ENCODE measurements at places on chromosomes 3 and 15.

DNA sequence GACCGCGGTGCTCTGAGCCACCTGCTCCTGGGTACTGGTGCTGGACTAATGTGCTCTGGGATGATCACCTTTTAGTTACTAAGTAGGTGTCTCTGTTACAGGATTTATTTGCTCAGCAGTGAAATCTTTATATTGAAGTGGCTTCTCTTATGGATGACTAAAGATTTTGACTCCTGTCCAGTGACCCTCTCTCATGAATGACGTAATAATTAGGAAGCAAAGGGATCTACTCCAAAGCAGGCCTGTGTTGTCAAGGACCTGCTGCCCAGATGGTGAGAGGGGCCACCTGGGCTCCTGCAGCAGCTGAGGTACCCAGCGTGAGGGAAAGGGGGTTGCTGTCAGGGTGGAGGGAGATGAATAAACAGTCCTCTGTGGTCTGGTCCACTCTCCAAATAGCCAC, 263.6 kb downstream of the GABRG3 start:
- DNase-seq = no peak

DNA sequence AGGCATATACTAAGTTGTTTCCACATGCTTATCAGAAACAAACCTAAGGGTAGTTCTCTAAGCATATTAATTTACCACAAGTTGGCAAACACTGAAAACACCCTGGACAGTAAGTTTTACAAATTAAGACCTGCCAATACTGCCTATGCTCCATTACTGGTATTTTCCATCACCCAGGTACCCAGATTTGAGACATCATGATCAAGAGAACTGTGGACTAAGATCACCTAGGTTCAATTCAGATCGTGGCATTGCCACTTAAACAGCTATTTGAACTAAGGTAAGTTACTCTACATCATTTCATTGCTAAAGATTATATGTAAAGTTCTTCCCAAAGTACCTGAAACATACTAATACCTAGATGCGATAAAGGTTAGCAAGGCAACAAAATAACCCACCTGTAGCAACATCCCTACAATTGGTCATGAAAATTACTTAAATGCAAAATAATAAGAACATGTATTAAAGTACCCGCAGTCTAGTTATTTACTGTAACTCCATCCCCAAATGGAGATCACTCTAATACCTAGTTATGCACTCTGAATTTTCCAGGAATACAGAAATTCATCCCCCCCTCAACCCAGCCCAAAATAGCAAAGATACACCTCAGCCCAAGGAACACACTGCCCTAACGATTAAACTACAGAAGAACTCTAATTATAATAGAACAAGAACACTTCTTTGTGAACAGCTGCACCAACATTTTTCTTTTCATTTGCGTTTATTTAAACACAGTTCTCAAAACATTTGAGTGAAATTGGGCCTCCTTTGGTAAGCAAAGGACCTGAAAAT, 21.6 kb downstream of the TRA2B start:
- no peak for DNase-seq

- DNase-seq = no peak
These were observed 111.9 kb upstream of the CHD2 start for GRCh38 chr15:92788196-92788595.

DNA sequence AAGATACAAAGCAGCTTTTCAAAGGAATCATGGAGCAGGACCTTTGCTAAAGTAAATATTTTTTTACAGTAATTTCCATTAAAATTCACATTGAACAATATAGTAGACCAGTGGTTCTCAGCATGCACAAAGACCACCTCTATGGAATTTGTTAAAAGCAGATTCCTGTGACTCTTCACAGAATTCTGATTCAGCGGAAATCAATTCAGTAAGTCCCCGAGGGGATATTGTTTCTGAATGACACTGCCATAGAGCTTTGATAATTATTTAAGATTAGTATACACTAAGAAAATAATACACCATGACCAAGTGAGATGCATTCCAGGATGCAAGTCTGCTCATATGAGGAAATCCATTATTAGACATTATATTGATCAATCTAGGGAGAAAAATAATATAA, 161.9 kb upstream of the TNIK start:
- DNase-seq = no peak

- DNase-seq = no peak
These were observed 283.3 kb downstream of the KLF13 start for GRCh38 chr15:31609906-31610305.

DNA sequence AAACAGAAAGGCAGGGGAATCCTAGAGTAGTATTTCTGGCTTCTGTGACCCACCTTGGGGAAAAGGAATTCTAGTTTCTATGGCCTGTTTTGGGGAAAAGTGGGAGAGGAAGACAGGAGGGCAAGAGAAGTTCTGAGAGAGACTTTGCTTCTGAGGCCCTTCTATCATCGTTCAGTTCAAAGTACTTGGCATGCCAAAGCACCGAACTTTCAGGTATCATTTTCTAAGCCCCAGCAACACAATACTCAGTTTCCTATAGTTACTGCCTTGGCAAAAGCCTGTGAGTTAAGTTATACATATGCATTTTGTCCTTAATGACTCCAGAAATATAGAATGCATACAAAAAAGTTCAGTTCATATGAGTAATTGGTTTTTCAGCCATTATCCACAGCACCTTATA, 74.1 kb upstream of the CHD2 start:
- DNase-seq = no peak

DNA sequence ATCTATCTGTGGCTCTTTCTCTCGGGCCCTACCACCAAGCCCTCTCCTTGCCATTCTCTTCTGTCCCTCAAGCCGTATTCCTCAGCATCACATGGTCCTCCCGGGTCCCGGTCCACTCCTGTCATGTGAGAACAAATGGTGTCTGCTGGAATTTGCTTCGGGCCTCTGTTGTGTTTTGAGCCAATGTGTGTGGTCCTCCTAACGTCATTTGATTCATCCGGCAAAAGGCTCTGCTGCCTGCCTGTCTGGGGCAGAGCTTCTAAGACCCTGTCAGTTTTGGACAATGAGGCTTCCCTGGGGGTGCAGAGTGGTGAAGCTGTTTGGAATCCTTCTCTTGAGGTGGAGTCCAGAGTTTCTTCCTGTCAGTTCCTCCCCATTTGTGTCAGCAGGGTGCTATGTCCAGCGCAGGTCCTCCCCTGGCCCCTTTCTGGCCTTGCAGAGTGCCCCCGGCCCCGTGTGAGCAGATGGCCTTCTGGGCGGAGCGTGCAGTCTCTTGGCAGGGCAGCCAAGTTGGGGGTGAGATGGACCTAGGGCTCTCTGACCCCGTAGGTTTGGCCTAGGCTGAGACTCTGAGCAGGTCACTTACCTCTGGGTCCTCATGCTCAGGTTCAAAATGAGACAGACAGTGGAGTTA, 93.6 kb downstream of the APBA2 start:
- no peak for DNase-seq

DNA sequence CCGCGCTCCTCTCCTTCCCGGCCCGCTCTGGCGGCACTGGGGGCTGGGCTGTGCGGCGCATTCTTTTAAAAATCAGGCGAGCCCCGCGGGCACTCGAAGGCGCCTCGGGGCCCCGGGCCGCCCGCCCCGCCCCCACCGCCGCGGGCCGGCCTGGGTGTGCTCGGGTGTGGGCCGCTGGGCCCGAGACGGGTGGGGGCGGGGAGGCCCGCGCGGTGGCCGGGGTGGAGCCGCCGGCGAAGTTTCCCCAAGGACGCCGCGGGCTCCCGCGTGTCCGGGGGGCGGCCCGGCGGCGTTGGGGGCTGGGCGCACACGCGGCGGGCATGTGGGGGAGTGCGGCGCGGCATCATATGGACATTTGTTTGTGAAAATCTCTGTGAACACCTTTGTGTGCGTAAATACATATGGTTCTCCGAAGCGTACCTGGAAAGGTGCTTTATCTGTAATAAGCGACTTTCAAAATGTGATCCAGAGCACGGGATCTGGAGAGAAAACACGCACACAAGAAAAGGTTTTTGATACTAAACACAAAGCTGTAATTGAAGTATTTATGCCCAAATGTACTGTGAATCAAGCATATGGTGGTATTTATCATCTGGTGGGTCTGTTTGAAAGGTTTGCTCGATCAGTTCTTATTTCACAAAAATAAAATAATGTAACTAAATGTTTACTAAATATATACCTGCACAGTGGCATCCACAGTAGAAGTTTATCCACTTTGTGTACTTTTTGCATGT, 612 bp upstream of the TBL1XR1 start:
- DNase-seq = no peak

DNA sequence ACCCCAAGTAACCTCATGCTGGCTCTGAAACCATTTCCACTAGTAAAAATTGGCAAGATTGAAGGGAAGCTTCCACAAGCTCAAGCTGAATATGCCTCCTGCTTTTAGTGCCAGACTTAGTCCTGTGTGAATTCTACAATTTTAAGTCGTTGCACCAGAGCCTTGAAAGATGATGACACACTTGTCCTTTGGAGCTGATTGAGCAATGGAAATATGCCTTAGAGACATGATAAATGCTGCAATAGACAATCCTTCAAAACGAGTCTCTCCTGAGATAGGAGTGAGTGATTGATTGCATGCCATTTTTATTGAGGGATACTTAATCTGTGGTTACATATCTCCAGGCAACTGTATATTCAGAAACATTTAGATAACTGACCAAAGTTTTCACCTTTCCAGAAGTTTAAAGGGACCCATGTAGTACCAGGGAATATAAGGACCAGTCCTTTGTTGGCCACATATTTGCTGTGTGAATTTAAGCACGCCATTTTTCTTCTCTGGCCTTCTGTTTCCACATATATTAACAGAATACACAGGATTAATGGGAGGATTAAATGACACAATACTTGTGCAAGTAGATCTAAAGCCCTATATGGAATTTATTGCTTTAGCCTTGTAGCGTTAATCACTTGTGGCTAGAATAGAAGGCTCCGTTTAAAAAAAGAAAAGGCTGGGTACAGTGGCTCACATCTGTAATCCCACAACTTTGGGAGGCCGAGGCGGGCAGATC, 65.1 kb downstream of the PPARG start:
- peak; percentile 42 for DNase-seq

GRCh38 chr15:73647259-73648013, 14.2 kb upstream of the NPTN start:
- DNase-seq = peak; percentile 68

DNA sequence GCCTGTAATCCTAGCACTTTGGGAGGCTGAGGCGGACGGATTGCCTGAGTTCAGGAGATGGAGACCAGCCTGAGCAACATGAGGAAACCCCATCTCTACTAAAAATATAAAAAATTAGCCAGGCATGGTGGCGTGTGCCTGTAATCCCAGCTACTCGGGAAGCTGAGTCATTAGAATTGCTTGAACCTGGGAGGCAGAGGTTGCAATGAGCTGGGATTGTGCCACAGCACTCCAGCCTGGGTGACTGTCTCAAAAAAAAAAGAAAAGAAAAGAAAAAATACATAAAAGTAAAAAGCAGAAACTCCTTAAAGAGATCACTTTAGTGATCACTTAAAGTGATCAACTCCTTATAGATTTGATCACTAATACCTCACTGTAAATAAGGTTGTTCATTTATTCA, 78.0 kb downstream of the GMPS start:
- DNase-seq = no peak

DNA sequence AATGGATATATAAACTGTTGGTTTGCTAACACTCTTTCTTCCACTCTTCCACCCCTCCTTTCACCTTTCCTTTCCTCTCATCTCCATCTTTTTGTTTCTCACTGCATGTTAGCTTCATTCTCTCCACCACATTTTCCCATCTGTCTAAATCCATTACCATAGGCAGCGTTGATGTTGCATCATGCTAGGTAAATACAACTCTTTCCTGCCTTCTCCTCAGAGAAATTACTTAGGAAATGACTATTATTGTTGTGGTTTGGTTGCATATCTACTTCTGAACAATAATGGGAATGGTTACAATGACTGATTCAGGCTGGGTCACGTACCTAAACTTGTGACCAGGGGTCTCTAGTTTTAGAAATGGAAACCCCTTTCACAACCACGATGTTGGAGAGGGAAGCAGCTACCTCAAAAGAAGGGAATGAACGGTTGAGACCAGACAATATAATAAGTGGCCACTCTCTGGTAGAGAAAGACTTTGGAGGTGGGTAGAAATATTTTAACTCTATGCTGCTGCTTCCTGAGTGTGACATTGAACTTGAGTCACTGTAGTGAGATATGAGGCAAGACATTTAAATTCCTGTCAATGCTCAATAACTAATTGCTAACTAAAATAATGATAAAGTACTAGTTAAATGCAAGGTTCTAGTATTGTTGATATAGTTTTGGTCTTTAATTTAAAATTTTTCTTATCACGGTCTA, 314.1 kb upstream of the TGFBR2 start:
- peak; percentile 25 for DNase-seq

GRCh38 chr3:143480344-143480743, 360.8 kb downstream of the CHST2 start:
- no peak for DNase-seq

- no peak for DNase-seq
These were observed 10.5 kb downstream of the SLC6A6 start for GRCh38 chr3:14412831-14413380.

DNA sequence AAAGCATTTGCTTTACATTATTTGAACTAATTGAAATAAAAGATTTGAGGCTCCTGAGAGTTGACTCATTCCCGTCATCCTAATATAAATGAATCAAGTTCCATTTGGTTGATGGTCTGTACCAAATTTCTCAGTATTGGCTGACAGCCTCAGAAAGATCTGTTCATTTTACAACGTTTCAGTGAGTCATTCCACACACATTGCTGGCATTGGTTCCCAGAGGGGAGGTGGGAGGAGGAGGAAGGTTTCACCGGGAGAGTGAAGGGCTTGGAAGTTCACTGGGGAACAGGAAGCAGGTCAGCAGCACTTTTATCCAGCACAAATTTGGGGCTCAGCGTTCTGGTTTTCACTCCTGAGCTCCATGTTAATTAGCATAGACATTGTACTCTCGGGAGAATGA, 176.7 kb upstream of the CADPS start:
- DNase-seq = no peak

GRCh38 chr15:73584699-73585420, 48.3 kb downstream of the NPTN start:
- DNase-seq = no peak

- DNase-seq = no peak
These were observed 259.8 kb downstream of the MAGI1 start for GRCh38 chr3:65778968-65779367.

DNA sequence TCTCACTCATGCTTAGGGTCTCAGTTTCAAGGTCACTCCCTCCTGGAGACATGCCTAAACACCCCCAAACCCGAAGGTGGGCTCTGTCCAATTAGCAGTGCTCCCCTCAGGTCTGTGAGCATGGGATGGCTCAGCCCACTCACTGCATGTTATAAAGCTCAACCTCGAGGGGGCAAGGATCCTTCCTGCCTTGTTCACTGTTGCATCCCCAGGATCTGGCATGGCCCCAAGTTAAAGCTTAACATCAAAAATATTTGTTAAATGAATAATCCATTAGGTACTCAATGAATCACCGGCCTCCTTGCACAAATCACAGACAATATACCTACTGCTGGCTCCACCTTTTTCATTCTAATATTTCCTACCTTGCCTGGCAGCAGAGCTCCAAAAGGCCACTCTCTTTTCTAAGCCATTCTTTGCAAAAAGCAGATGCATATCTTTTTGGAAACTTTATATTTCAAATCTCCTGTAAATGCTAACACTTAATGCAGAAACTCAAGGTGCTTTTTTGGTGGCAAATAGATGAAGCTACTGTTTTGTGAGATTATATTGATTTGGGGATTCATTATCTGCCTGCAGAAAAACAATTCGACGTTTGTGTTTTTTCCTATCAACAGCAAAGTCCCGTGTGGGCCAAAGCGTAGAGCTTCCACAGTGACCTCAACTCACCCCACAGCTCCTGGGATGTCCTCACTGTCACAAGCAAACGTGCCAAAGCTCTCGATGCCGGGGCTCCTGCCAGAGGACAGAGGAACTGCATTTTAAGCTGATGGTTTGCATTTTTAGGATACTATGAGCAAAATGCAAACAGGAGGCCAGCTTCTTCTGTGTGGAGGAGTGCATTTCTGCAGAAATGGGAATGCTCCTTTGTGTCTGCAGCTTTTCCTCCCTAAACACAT, 35.4 kb downstream of the PCOLCE2 start:
- DNase-seq = peak; percentile 84
